PC-3 (cell line): ENCODE measurements at places on chromosomes 6 and 20. TPM values are rescaled to one million over a fixed set of nuclear protein-coding genes. Genes with fewer than 3 reads are reported as not detected.
A peak's percentile ranks its signal among the peaks of the same experiment; 100 is the strongest.

GRCh38 chr6:101232961-101233360 is 160.5 kb upstream of the GRIK2 start:
- no peak for DNase-seq

DNA sequence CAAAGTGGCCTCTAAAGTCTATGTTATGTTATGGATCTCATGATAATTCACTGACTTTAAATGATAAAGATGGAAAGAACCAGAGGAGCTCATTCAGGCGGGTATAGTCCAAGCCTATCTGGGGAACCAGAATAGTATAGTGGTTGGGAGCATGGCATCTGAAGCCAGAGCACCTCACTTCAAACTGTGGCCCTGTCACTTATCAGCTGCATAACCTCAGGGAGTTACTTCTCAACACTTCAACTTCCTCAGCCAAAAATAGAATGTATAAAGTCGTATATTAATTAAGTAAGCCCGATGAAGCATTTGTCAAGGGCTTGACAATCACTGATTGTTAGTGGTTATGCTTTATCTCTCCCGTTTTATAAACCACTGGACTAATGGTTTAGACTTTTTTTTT is 112.7 kb downstream of the RTN4IP1 start:
- no peak for DNase-seq

DNA sequence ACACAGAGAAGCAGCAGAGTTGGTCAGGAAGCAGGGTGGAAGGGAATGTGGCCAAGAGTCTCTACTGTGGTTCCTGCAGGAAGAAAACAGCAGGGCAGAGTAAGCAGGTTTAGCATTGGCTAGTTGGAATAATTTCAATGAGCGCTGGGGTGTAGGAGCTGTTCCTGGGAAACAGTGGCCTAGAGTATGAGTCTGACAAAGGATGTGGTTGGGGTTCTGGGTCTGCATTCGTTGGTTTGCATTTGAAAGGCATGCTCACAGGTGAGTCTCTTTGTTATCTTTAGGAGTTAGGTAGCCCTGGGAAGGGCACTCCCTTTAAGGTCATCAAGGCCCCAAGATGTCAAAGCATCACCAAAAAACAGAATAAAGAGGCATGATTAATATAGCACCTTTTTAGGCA is 911.6 kb upstream of the SLC35B3 start:
- no peak for DNase-seq

DNA sequence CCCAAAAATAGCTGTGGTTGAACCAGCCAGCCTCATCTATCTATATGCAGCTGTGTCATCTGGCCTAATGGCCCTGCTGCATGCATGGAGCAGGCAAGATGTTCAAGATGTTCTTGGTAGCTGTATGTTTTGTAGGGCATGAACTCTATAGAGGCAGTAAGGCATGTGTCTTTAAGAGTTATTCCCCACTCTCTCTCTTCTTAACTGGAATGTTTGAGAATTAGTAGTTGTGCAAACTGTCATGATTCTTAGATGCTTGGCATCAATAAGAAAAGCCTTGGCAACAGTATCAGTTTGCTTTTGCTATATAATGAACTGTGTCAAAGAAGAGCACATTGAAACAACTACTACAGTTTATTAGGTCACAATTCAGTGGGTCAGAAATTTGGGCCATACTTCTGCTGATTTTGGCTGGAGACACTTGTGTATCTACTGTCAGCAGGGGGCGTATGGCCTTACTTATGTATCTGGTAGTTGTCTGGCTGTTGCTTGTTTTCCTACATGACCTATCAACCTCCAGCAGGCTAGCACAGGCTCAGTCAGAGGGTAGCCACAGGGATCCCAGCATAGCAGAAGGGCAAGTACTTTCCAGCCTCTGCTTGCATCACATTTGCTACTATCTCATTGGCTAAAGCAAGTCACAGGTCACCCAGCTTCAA is 56.1 kb upstream of the LAMP5 start:
- peak; percentile 61 for DNase-seq

The CLDN20 gene
- not detected in 2 replicates for total RNA-seq

- DNase-seq: peak; percentile 95
These were observed at the start of gene NAA20 for GRCh38 chr20:20017001-20017843. Gene NAA20, plus strand, starts transcription at chr20:20017362. Its CDS starts 35 bp downstream, at chr20:20017397.

GRCh38 chr6:31122791-31123706 is 2.8 kb upstream of the CDSN start:
- no peak for DNase-seq

DNA sequence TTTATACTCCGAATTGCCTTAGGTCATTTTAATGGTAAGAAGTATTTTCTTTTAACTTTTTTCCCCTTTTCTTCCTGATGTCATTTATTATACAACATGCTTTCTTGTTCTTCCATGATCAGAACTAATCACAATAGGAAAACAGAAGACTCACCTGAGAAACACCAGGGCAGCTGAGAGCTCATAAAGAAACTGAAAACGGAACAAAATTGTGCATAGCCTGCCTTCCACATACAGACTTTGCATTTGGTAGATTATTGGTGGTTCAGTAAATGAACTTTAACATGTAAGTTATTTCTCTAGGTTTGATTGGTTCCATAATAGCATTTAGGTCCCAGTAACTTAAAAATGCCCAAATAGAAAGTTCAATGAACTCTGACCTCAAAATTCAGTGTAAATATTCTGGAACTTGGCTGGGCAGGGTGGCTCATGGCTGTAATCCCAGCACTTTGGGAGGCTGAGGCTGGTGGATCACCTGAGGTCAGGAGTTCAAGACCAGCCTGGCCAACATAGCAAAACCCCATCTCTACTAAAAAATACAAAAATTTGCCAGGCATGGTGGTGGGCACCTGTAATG is 161.1 kb upstream of the DTNBP1 start:
- no peak for DNase-seq

The HUS1B gene
- 3.1 and 4.2 TPM in 2 replicates for total RNA-seq

DNA sequence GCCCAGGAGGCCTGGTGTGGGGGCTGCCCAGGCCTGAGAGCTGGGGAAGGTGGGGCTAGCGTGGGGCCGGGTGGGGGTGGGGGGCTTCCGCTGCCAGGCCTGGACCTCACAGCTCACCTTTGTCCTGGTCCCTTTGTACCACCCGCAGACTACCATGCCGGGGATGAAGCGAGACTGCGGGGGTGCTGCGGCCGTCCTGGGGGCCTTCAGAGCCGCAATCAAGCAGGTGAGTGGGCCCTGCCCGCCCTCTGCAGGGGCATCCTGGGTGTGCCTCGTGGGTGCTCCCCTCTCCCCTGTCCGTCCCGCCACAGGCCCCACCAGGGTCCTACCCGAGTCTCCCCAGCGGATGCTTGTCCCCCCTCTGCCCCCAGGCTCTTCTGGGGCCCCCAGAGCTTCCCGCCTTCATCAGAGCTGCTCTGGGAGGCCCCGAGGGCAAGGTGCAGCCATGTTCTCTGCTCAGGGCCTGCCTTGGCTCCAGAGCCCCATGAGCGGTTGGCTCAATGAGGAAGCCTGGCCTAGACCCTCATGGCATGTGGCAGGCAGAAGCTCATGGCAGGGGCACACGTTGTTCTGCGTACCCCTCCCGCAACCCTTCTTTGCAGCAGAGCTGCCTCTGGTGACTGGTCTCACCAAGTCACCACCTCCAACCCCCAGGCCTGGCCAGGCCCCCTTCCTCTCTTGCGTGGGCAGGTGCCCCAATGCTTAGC is 14.5 kb downstream of the NPEPL1 start:
- no peak for DNase-seq

GRCh38 chr20:7171911-7172310 is 404.4 kb downstream of the BMP2 start:
- peak; percentile 54 for DNase-seq

DNA sequence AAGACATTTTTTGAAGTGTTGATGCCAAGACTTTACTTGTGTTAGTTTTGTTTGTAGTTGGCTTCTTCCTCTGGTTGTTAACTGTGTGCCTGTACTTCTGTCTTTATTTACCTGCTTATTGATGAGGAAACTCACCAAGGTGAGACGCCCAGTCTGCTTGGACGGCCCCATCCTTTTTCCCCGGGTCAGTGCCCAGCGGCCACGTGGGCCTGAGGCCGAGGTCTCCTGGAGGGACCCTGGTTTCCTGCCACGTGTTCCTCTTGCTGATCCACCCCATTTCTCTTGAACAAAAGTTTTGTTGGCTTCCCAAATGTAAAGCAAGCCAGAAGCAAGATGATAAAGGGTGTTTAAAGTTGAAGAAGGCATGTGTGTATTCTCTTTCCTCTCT is 24.8 kb downstream of the DUSP22 start:
- no peak for DNase-seq

The EYA2 gene
- total RNA-seq: 0.29 and 0.33 TPM in 2 replicates

- DNase-seq: peak; percentile 83
These were observed 96.2 kb upstream of the BTN3A2 start for GRCh38 chr6:26268659-26269402.

The CCN5 gene
- 0.26 TPM in 1 of 2 replicates, not detected in the other for total RNA-seq
